ENCODE measurements at places on chromosomes 5 and 9.

GRCh38 chr5:134184155-134185135, 7.7 kb upstream of the SKP1 start:
- peak; percentile 82 for DNase-seq

GRCh38 chr9:37745970-37746369, 7.6 kb upstream of the TRMT10B start:
- no peak for DNase-seq

- no peak for DNase-seq
These were observed 18.8 kb downstream of the DDX46 start for GRCh38 chr5:134777366-134777765.

GRCh38 chr5:62593331-62593730, 14.7 kb downstream of the LRRC70 start:
- no peak for DNase-seq

DNA sequence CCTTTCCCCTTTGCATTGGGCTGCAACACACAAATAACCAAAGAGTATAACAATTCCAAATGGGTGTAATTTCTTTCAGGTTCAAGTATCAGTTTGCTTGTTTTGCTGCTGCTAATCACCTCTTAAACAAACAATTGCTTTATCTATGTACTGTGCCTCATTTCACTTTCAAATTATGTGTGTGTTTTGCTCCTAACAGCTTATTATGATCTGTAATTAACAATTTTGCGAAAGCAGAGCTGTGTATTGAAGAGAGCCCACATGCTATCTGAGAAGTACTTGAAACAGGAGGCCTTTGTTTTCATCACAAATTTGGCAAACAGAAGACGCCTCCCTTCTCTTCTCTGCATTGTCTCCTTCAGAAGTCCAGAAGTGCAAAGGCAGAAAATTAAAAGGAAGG, 312.0 kb downstream of the TLE1 start:
- DNase-seq: no peak

- no peak for DNase-seq
These were observed 32.8 kb upstream of the MED10 start for GRCh38 chr5:6411141-6411540.

DNA sequence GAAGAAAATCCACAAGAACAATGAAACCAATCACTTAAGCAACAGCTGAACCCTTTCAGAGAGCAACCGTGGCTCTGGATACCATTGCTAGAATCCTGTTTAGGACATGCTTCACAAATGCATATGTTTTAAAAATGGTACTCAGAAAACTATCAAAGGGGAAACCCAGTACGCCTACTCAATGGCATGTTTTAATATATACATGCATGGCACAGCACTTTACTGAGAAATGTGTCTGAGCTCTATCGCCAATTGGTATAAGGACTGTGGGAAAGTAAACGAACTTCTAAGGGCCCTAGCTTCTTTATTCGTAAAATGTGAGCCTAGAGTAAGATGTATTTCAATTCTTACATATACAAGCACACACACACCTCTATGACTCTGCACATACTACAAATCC, 72.3 kb downstream of the PTBP3 start:
- DNase-seq: no peak

GRCh38 chr5:94745786-94746730, 127.6 kb downstream of the SLF1 start:
- no peak for DNase-seq

- peak; percentile 38 for DNase-seq
These were observed 3.2 kb downstream of the SURF2 start for GRCh38 chr9:133359399-133360175.

DNA sequence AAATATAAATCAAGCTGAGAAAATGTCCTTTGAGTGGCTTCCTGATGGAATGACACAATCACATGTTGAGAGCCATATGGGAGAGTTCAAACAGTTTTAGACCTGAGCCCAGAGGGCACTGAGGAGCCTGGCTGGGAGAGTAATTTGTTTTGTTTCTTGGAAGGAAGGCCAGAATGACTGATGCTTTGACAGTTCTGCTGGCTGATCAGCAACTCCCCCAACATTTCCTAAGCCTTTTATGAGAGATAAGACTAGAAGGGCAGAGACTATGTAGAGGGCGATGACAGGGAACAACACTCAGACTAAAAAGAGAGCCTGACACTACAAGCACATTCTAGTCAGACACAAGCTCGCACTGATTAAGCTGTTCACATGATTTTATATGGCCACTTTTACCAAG, 169.2 kb downstream of the COX7C start:
- DNase-seq: no peak

DNA sequence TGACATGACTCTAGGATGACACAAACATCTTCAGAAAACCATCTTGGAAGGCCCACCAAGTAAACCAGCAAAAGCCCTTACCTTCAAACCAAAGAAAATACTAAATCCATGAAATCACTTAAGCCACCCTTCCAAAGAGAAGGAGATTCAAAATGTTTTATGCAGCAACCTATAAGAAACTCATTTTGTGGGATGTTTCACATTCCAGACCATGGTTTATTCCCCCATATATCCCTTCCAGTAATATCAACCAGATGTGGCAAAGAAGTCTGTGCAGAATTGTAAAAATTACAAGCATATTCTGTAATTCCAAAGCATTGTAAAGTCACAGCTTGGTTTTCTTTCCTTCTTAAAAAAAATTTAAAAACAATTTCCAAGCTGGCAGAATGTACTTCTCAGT, 117.4 kb downstream of the SLIT3 start:
- no peak for DNase-seq

DNA sequence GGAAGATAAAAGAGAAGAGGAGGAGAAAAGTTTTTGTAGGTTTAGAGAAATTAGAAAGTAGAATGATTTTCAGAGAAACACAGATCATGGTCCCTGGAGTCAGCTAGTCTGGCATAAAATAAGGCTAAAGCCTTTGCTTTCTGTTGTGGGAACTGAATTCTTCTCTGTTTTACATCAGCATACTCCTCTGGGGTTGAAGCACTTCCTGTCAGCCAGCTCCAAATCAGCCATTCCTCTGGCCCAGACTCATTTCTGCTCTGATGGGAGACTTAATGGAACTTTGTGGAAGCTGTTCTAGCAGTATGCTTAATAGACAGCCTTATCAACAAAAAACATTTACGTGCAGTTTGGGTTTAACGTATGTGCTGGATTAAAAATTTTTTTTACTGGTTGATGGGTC, 143.2 kb downstream of the HMHB1 start:
- DNase-seq: no peak

DNA sequence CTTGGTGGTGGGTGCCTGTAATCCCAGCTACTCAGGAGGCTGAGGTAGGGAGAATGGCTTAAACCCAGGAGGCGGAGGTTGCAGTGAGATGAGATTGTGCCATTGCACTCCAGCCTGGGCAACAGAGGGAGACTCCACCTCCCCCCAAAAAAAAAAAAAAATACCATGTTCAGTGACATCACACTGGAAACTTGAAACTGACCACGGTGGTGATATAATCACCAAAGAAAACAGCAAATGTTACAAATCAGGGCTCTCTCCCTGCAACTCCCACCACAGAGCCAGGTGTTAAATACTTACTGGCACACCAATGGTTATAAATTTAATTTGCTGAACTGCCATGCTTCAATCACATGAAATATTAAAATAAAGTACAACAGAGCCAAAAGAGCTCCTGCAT, 81.4 kb downstream of the ZNF608 start:
- DNase-seq: no peak

- no peak for DNase-seq
These were observed 197.5 kb downstream of the TRPM3 start for GRCh38 chr9:70923961-70924360.
